H54 (cell line): ENCODE measurements at places on chromosomes 2 and 18.
A peak's percentile ranks its signal among the peaks of the same experiment; 100 is the strongest.

DNA sequence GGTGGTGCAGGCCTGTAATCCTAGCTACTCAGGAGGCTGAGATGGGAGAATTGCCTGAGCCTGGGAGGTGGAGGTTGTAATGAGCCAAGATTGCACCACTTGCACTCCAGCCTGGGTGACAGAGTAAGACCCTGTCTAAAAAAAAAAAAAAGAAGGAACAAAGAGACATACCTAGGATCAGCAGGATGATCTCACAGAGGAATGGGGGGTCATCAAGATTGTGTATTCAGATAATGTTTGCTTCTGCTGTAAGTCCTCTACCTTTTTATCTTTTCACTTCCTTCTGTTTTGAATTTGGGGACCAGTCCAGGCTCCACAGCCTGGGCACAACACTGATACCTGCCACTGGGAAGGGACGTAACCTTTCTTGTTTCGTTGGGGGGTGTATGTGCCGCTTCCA, 53.2 kb downstream of the MAP4K4 start:
- DNase-seq = no peak

GRCh38 chr2:143347901-143348414, 218.7 kb downstream of the ARHGAP15 start:
- no peak for DNase-seq

DNA sequence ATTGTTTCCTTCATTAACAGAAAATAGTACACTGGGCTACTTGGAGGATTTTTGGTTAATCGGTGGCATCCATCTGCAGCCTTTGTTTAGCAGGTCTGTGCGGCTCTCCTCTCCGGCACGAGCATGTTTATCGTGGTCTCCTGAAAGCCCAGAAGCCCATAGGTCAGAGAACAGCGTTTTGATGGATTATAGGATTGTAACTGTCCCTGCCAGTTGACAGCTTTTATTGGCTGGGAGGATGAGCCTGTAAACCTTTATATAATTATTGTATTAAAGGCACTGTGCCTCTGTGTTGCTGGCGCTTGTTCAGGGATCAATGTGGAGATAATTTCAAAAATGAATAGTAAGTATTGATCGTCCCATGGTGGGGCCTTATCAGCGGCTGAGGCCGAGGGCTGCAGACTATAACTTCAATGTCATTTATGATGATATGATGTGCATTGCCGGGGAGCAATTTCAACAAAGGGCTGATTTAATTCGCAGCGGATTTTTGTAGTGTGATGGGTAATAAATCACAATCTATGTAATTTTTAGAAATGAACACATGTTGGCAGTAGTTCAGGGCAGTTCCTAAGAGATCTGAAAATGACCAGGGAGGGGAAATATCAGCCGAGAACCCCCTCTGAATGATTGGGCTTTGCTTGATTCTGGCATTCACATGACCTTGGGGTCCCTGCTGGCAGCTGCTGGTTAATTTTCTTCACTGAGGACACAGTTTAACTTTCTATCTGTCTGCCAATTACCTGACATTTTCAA, 736.1 kb downstream of the GALR1 start:
- no peak for DNase-seq

- no peak for DNase-seq
Measured at GRCh38 chr2:106570316-106570715, 83.2 kb downstream of the CD8B2 start.

DNA sequence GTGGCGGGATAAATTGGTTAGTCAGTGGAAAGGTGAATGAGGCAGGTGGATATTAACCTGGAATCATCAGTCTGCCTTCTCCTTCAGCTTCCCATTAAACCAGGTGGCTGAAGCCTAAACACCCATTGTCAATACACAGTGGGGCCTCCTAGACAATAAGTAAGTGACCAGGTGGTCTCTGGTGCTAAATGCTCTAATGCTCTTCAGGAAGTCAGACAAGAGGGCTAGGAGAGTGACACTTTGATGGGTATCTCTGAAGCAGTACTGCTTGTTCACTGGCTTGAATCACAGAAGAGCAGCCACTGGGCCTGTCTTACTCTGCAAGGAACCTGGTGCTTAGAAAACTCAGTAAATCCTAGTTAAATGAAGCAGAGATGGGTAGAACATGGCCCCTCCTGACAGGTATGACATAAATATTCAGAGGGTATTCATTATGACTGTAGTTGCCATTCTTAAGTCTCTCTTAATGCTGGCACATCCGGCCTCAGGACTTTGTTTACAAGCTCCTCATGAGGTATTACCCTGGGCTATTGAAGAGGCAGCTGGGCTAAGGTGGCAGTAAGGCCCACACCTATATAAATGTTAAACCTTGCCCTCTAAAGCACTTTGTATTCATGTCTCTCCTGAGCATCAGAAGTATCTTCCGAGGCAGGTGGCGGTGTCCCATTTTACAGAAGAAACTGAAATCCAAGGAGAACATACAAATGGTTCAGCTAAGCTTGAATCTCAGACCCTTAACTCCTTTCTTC, 104.9 kb downstream of the NCK2 start:
- DNase-seq = no peak

GRCh38 chr2:152071092-152071491, 27.8 kb downstream of the CACNB4 start:
- no peak for DNase-seq

DNA sequence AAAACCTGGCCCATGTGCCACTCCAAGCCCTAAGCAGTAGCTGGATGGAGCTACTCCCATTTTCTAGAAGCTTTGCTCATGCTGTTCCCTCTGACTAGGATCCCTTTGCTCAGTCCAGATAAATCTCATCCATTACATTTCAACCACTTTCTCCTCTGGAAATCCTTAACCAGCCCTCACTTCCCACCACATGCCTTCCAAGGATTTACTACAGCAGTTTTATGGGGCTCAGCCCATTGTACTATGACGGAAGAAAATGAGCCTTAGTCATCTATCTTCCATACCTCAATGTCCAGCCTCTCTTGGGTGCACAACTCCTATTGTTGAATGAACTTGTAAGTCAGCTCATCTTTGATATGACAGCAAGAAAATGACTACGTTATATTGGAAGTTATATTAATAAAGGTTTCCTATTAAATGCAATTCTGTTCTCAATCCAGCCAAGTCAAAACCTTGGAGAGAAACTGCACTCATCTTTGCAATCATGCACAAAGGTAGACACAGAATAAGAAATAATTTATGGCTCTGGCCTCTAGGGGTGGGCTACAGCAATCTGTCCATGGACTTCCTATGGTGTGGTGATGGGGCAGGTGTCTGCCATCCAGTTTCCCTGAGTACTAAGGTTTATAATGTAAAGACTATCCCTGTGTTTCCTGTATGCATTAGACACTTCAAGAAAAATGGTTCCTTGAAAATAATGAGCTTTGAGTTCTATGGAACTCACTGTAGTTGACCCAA, 3.4 kb downstream of the B4GALT6 start:
- no peak for DNase-seq

DNA sequence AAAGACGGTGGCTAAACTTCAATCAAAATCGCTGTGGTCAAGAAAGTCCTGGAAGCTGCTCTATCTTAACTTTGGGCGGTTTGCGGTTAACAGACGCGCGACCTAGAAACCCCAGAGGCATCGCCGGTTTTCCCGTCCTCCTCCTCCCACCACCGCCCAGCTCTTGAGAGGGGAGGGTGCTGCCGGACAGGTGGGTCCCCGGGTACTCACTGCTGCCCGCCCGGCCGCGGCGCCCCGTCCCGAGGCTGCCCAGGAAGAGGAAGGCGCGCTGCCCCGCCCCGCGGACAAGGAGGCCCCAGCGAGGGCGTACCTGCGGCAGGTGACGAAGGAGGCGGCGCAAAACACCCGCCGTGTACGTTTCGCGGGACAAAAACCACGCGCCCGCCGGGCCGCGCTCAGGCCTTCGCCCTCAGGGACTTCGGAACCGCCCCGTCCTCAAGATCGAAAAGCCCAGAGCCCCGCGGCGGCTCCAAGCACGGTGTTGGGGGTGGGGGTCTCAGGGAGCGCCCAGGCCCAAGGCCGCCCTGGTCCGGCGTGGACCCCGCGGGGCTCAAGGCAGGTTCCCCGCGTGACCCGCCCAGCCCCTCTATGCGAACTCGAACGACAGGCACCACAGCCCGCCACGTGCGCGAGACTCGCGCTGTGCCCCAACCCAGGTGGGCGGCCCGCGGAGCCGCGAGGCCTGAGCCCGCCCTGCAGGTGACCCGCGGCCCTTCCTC, at the start of gene SH3YL1:
TSS of gene SH3YL1 (minus strand) at position 259 of the 719 bp plus-strand sequence. CDS start at position 211, 48 bp downstream.
- DNase-seq = no peak

DNA sequence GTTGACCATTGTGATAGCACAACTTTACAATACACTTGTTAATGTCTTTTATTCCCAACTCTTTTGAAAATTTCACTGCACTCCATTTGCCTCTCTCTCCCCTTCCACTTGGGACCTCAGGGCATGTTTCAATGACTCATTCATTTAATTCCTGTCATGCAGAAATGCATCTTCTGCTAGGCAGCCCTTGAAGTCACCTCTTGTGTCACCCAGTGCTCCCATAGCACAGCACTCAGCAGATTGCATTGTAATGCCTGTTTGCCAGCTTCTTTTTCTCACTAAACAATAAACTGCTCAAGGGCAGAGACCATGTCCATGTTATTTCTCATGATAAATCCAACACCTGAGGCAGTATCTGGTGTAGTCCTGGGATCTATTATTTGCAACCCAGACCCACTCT, 85.9 kb upstream of the ACSL3 start:
- no peak for DNase-seq

DNA sequence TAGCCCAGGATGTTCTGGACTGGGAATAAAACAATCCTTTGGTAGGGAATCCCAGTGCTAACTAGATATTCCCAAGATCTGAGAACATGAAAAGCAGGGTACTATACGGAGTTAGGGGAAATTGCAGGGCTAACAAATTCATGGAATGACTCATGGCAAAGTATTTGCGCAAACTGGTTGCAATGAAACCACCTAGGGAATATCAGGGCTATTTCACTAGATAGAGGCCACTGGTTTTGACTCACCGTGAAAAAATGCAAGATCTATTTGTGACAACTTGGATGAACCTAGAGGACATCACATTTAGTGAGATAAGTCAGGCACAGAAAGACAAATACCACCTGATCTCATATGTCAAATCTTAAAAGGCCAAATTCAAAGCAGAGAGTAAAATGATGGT, 233.3 kb downstream of the MBD2 start:
- DNase-seq = peak; percentile 6

DNA sequence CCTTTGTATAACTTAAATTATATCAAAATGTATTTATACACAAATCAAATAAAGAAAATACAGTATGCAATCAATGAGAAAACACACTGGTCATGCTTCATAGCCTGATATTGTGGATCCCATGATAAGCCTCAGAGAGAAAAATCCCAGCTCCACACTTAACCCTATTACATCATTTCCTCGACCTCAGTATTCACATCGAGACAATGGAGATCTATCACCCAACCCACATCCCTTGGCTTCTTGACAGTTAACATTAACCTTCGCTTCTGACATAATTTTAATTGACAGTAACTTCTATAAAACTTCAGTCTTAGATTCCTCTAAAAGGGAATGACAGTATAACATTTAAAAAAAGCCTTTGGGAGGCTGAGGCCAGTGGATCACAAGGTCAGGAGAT, 11.6 kb downstream of the TMX3 start:
- DNase-seq = no peak

DNA sequence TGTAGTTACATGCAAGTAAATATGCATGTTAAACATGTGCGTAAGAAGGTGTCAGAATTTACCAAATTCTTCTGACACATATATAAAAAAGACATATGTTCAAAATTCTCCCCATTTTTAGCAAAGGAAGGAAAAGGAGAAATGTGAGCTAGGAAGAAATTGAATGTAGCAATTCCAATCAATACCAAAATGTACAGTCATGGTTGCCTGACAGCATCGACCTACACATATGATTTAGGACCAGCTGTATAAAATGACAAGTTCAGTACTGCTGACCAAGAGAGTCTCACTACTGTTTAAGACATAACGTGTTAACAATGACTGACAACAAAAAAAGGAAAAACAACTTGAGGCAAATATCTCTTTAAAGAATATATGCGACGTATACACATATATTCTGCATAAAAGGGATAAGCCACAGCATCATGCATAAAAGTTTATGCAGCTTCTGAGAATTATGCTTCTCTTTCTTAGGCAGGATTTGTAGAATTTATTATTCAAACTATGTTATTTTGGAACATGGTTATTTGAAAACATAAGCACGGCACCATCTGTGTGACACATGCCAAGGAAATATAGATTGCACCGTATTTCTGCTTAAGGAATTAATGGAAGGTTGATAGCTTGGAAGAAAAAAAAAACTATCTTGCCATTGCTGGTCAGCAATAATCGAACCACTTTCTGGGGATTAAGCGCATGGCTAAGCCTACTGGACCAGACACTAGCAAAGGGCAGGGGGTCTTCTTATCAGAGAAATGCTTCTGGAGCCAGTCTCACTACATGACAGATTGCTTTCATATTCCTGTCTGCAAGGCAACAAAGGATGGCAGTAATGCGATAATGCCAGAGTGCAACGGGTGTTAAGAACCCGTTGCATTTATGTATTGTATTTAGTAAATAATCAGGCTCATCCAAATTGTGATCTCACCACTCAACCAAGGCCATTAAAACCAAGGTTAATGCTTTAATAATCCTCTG, 154.0 kb downstream of the WDPCP start:
- no peak for DNase-seq

DNA sequence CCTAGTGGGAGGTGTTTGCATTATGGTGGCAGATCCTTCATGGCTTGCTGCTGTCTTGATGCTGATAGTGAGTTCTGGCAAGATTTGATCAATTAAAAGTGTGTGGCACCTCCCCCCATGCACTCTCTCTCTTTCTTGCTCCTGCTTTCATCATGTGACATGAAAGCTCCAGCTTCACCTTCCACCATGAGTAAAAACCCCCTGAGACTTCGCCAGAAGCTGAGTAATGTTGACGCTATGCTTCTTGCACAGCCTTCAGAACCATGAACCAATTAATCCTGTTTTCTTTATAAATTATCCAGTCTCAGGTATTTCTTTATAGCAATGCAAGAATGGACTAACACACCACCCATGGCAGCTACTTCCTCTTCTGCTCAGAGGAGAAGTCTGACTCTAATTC, 2181.4 kb upstream of the PIK3C3 start:
- no peak for DNase-seq

GRCh38 chr18:78082816-78083215, 833.2 kb downstream of the GALR1 start:
- DNase-seq = no peak

DNA sequence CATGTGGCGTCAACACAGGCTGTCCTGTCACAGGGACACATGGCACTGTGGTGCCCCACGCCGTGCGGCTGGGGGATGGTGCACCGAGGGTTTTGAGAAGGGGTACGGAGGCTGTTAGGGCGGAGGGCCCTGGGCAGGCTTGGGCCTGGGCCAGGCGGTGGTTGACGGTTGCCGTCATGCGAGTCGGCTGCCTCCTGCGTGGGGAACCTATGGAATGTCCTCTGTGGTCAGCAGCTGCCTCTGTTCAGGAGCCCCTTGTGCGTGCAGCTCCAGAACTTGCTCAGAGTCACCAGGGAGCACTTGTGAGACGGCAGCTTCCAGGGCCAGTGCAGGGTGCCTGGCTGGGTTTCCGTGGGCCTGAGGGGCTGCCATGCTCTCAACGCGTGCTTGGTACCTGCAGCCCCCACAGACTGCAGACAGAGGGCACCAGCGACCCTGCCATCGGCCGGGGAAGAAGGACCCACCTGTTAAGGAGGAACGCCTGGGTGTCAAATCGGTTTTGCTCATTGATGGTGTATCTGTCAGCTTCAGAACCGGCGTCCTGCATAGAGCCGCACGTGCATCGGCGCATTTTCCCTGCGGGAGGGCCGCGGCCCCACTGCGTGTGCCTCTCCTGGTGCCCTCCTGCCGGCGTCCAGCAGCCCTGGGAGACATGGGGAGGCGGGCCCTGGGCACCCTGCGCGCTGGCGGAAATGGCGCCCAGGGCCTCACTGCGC, 10.0 kb upstream of the D2HGDH start:
- DNase-seq = no peak
